ENCODE measurements at places on chromosomes 12 and 14. TPM values are rescaled to one million over a fixed set of nuclear protein-coding genes. Genes with fewer than 3 reads are reported as not detected.

DNA sequence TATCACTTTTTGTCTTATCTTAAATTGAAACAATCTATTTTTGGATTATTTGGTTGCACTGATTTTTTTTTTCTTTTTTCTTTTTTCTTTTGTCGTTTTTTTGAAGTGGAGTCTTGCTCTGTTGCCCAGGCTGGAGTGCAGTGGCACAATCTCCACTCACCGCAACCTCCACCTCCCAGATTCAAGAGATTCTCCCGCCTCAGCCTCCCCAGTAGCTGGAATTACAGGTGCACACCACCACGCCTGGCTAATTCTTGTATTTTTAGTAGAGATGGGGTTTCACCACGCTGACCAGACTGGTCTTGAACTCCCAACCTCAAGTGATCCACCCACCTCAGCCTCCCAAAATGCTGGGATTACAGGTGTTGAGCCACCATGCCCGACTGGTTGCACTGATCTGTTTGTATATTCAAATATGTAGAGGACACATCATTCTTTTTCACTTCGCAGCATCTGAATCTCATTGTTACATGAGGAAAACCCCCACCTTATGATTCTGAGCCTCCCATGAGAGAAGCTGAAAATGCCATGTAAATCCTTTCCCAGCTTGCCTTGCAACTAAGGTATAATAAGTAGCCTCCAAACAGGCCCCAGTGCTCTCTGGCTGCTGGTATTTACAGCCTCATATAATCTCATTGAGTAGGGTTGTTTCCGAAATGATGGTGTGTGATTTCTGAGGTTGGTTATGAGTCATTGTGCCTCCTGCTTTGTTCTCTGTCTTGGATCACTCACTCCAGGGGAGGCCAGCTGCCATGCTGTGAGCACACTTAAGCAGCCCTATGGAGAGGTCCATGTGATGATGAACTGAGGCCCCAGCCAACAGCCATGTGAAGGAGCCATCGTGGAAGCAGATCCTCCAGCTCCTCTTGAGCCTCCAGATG, 5.2 kb upstream of the HSP90B1 start:
- no peak for DNase-seq

- DNase-seq, result peak; percentile 41
Measured at GRCh38 chr12:52033446-52034140, 17.6 kb upstream of the NR4A1 start.

DNA sequence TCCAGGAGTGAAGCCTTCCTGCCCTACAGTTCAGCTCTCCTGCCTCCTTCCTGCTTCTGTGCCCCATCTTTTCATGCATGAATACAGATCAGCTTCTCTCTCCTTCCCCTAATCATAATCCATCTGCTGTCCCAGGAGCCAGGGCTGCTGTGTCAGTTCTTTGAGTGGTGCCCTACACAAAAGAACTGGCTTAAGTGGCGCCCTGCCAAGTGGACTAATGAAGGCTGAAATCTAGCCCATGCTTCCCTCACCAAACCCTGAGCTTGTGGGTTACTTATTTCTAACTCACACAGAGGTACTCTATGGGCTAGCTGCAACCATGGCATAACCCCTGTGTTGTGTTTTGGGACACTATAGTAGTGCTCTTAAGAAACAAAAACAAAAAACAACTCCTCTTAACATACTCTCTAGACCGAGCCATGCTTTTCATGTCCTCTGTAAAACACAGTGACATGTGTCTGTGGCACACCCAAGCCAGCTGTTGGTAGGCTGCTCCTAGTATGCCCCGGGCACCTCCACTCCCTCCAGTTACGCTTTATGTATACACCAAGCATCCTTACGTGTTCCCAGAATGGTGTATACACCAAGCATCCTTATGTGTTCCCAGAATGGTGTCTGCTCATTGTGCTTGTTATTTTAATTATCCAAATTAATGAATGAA, 19.3 kb upstream of the ETV6 start:
- DNase-seq, result no peak

The TAS2R8 gene
- total RNA-seq, result not detected

The CHGA gene
- not detected for total RNA-seq

DNA sequence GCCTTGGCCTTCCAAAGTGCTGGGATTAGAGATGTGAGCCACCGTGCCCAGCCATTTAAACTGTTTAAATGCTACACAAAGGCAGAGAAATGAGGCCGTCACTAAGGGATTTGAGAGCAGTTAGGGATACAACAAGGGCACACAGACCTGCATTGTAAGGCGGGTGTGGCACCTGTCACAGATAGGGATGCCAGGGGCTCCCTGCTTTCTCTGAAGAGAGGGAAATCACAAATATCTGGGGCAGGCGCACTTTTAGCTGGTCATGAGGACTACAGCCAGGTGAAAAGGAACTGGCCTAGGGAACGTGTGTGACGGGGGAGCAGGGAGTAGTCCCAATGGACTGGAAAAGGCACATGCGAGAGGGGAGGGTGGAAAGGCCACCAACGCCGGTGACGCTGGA, 9.7 kb downstream of the SSH1 start:
- no peak for DNase-seq

GRCh38 chr12:116336542-116337065, 59.1 kb upstream of the MED13L start:
- no peak for DNase-seq

Measured in heart left ventricle (tissue), 16 donors.